ENCODE measurements at places on chromosomes 3 and 15.

- no peak for DNase-seq
Observed at GRCh38 chr3:62922326-62922725, 47.1 kb upstream of the CADPS start.

GRCh38 chr15:51280838-51281237 is 57.6 kb downstream of the CYP19A1 start:
- no peak for DNase-seq

GRCh38 chr3:70360979-70361760 is 48.7 kb upstream of the MDFIC2 start:
- DNase-seq = no peak

DNA sequence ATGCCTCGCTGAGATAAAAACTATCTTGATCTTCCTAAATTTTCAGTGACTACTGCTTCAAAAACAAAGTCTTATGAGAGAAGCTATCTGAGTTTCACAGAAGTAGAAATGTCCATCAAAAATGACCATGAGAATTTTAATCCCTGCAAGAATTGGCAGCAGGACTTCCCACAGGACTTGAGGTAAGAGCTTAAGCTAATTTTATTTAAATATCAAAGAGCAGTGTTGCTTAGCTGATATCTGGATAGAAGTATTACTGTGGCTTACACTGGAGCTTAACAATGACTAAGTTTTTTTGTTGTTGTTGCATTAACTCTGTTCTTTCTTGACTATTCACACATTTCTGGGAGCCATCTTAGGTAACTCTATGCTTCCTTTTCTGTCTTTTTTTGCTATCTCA is 60.8 kb upstream of the EPHA3 start:
- DNase-seq = no peak

DNA sequence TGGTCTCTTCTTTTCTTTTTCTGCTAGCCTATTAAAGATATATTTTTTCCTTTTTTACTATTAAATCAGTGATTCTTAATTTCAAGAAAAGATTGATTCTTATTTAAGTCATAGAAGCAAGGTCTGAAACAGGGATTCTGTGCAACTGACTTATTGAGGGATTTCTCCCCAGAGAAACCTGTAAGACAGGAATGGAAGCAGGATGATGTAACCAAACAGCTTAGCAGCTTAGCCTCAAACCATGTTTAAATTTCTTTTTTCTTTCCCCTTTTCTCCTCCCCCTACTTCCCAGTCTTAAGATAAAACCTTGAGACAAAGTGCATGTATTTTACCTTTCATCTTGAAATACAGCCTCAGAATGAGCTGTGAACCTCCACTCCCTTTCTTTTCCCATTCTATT is 322.8 kb downstream of the NEK10 start:
- no peak for DNase-seq

All from small intestine (tissue), 16 donors.